Smooth muscle cell of the brain vasculature (primary cell): ENCODE measurements at places on chromosomes 2 and 18.

- DNase-seq = no peak
Measured at GRCh38 chr18:28113271-28114029, 63.5 kb downstream of the CDH2 start.

- no peak for DNase-seq
Measured at GRCh38 chr2:139078376-139078775, 298.2 kb upstream of the NXPH2 start.

- DNase-seq = peak; percentile 79
Measured at GRCh38 chr2:111178730-111179405, 58.2 kb downstream of the BCL2L11 start.

- no peak for DNase-seq
Measured at GRCh38 chr2:100755441-100755840, 64.5 kb upstream of the NPAS2 start.

GRCh38 chr2:15802657-15803542, 137.4 kb upstream of the MYCN start:
- DNase-seq = no peak

DNA sequence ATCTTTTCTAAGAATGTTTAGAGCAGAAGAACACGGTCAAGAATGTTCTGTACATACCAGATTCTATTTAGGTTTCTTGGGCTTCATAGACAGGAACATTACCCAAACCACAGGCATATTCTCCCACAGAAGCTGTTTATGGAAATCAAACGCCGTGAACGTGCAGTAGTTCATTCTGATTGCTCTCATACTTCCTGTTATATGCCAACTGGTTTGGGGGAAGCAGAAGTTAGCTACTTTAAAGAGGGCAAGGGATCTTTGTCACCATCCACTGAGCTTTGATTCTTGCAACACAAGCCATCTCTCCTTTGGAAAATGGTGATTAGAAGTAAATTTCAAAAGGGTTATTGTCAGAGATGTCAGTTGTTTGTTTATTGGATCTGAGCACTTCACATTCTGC, 182.2 kb upstream of the NRP2 start:
- no peak for DNase-seq

- no peak for DNase-seq
Measured at GRCh38 chr2:218720048-218721041, 9.7 kb downstream of the TTLL4 start.

GRCh38 chr2:215693193-215693998, 257.5 kb upstream of the FN1 start:
- DNase-seq = no peak

- DNase-seq = no peak
Measured at GRCh38 chr2:31365834-31366505, 48.6 kb downstream of the XDH start.

GRCh38 chr2:49278141-49278540, 123.8 kb upstream of the FSHR start:
- DNase-seq = no peak

DNA sequence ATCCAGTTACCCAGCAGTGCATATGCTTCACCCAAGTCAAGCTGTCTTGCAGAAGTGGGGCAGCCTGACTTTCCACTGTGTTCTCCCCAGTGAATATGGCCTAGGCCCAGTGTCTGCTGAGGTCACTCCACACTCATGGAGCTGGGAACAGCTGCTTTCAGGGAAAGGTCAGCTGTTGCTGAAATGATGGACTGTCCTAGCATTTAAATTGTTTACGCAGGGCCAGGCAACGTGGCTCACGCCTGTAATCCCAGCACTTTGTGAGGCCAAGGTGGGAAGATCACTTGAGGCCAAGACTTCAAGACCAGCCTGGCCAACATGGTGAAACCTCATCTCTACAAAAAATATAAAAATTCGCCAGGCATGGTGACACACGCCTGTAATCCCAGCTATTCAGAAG, 86.5 kb downstream of the LIPG start:
- DNase-seq = no peak

- DNase-seq = no peak
Measured at GRCh38 chr2:11491348-11491933, 25.5 kb upstream of the E2F6 start.

DNA sequence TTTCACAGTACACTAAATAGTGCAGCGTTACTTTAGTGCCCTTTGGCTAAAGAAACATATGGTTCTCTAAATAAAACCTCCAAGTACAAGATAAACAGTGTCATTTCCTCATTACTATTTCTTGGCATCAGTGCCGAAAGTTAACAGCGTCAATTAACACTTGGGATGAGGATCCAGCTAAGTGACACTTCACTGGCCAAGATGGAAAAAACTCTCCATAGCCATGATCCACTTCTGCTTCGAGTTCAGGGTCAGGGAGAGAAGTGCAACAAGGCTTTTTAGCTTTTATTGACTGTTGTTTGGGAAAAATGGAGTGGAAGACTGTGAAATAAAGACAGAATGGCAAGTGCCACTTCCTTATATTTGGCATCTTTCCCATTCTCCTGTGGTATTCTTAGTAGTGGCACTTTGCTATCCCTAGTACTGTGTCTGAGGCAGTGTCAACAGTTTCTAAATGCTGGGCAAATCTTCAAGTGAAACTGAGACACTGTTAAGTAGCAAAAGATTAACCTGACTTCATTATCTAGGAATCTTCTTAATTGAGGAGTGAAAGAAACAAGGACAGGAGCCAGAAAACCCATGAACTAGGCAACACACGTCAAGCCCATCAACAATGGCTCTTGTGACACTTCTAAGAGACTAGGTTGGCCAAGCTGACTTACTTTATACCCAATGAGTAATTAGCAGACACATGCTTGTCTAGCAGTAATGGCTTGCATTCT, 222.5 kb upstream of the SESTD1 start:
- DNase-seq = no peak

GRCh38 chr2:203500951-203501350, 34.1 kb downstream of the RAPH1 start:
- DNase-seq = no peak

- no peak for DNase-seq
Measured at GRCh38 chr2:851078-851477, 99.6 kb upstream of the SNTG2 start.

GRCh38 chr2:201654616-201655384, 11.5 kb upstream of the TMEM237 start:
- no peak for DNase-seq

DNA sequence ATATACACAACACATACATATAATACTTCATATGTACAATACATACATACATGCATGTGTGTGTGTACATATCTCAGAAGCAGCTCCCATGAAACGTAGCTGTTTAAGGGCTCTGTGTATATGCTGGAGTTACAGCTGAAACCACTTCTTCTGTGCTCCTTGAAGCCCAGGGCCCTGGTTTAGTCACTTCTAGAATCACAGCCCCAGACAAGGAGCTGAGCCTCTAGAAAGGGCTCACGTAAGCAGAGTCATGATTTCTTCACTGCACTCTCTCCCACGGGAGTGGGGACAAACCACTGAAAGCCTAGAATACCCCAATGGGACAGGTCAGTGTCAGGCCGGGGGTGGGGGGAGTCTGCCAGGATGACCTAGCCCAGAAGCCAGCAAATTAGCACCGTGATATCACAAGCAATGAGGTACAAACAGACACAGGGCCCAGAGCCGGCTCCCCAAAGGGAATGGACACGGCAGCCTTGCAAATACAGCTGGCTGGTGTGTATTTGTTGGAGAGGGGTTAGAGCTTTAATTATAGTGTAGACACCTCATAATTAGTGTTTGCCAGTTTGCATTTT, 90.3 kb downstream of the C1QL2 start:
- no peak for DNase-seq

DNA sequence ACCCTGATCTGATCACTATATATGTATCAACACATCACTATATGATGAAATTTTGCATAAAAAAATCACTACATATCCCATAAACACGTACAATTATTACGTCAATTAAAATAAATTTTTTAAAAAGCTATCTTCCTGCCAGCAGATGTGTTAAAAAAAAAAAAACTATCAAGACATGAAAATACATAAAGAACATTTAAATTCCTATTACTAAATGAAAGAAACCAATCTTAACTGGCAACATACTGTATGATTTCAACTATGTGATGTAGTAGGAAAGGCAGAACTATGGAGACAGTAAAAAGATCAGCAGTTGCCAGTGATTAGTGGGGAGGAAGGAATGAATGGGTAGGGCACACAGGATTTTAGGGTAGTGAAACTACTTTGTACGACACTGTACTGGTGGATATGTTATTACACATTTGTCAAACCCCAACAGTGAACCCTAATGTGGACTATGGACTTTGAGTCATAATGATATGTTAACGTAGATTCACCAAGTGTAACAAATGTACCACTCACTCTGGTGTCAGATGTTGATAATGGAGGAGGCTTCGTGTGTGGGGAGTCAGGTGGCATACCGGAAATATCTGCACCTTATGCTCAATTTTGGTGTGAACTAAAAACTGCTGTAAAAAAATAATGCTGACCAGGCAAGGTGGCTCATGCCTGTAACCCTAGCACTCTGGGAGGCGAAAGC, 27.4 kb downstream of the USP34 start:
- no peak for DNase-seq

DNA sequence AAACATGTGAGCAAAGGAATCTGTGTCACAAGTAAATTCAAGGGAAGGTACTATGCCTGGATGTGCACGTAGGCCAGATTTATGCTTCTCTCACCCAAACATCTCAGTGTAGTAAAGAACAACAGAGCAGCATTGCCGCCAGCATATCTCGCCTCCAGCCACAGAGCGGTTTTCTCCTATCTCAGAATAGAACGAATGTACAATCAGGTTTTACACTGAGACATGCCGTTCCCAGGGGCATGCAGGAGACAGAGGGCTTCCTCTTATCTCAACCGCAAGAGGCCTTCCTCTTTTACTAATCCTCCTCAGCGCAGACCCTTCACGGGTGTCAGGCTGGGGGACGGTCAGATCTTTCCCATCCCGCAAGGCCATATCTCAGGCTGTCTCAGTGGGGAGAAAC, 175.3 kb downstream of the RPIA start:
- DNase-seq = no peak

DNA sequence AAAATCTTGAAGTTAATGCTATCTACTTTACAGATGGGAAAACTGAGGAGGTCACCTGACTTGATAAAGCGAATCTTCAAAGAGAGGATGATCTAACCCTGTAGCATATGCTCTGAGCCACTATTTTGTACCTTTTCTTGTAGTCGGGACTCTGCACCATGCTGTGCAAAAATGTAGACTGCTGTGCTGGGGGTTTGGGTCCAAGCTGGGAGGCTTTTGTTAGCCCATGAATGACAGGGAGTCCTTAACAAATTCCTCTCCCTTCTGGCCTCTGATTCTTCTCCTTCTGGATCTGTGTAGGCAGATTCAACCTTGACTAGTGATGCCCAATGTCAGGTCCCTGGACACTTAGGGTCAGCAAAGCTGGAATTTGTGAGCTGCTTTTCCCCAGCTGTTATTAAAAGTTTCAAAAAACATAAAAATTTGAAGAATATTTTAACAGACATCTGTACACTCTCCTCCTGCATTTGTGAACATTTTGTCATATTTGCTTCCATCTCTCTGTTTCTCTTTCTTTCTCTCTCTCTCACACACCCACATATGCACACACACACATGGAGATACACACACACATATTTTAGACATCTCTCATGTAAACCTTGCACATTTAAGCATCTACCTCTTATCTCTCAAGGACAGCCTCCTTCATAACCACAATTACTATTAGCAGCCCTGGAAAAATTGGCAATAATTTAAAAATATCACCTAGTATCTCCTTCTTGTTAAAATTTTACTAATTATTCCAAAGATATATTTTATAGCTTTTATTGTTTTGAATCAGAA, 335.0 kb upstream of the TRIB2 start:
- no peak for DNase-seq

DNA sequence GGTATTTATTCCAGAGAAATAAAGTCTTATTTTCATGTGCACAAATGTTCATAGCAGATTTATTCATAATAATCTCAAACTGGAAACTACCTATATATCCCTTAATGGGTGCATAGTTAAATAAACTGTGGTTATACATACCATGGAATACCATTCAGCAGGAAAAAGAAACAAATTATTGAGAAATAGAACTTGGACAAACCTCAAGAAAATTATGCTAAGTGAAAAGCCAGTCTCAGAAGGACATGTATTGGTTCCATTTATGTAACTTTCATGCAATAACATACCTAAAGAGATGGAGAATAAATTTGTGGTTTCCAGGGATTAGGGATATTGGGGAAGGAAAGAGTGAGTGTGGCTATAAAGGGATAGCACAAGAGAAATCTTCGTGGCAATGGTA, 452.6 kb downstream of the SETBP1 start:
- DNase-seq = no peak

GRCh38 chr2:138648606-138649005, 131.6 kb downstream of the NXPH2 start:
- DNase-seq = no peak

DNA sequence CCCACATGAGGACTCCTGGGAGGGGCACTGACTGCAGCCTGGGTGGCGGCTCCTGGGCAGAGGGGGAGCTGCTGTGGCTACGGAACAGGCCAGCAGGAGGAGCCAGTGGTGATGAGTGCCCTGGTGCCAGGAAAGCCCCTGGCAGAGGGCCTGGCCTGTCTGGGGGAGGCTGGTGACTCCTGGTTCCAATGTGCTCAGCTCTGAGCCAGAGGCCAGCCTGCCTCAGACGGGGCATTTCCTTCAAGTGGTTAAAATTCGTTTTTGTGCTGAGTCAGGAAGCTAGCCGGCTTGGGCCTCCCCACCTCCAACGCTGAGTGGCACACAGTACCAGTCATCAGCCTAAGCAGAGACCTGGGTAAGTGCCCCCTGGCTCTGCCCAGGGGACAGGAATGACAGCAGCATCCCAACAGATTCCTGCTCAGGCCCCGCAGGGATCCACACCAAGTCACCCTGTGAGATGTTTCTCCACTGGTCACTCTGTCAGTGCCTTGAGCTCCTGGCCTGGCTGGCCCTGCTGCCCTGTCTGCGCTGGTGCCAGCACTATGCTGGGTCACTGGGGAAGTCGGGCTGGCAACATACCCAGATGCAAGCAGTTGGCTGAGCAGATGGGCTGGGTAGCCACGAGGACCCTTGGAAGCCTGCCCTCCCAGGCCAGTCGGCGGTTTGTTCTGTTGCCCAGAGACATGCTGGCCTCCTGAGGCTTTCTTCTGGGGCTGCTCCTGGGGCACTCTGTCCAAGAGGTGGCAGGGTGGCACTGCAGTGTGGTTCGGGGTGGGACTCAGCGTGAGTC, 7.1 kb upstream of the KLF11 start:
- DNase-seq = no peak

GRCh38 chr2:240893363-240893844, 2.6 kb downstream of the MAB21L4 start:
- no peak for DNase-seq

DNA sequence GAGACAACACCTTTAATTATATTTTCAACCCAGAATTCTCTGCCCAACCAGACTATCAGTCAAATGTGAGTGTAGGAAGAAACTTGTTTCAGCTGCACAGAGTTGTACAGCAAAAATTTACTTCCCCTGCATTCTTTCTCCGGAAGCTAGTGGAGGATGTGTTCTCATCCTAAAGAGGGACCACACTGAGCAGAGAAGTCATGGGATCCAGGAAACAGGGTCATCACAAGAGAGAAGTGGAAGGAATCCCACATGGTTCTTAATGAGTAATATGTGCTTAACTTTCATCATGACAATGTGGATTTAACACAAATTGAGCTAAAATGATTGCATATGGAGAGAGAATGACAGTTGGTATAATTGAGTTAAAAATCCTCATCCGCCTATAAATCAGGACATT, 78.2 kb downstream of the INPP4A start:
- DNase-seq = no peak

GRCh38 chr18:11260961-11261461, 111.6 kb upstream of the PIEZO2 start:
- peak; percentile 72 for DNase-seq

GRCh38 chr2:238919307-238919706, 71.4 kb downstream of the TWIST2 start:
- DNase-seq = no peak

GRCh38 chr2:232508251-232508650, 11.9 kb upstream of the PRSS56 start:
- no peak for DNase-seq
